ENCODE measurements at places on chromosomes 11 and 22.

GRCh38 chr11:34916843-34917770 is 689 bp downstream of the PDHX start:
- no peak for DNase-seq

GRCh38 chr11:61542705-61543104 is 34.2 kb downstream of the LRRC10B start:
- no peak for DNase-seq

DNA sequence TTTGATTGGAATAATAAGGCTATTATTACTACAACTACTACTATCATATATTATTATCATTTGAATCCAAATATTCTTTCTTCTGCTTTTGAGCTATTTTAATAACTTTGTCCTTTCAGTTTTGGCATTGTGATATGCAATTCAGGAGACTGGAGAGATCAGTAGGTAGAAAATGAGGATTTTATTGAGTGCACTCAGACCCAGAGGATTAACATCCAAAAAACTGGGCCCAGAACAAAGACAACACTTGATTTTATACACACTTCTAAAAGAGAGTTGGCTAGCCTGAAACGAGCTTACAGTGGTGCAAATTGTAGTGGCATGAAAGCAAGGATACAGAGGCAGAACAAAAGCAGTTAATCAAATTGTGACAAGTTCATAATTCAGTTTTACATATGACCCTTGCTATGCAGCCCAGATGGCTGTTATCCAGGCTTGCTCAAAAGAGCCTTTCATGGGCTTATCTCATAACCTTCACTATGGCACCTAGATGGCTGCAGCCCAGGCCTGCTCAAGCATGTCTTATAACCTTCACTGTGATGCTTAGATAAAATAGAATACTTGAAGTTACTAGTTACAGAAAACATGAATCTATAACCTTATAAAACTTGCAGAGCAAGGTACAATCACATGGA is 796.3 kb upstream of the RAG2 start:
- DNase-seq: no peak

DNA sequence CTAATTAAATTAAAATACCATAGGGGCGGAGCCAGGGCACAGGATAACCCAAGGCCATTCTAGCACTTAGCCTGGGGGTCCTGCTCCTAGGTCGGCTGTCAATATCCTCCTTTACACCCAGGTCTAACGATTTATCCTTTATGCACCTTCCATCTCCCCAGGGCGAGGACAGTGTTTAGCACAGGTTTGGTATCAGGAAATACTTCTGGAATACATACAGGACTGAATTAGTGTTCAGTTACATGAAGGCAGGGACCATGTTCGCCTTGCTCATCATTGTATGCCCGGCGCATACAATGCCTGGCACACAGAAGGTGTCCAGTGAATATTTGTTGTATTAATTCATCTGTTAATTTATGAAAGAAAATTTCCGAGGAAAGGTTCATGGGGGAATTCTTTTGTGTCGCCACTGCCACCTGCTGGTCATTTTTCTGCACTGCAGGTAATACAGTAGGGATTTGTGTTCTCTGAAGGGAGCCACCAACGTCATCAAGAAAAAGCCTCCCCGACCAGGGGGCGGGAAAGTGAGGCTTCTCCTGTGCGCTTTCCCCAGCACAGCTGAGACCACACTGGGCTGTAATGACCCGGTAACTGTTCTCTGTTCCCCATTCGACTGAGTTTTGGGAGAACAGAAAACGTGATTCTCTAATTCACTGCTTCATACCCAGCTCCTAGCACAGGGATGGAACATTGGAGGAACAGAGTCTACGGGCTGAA is 68.7 kb upstream of the ASPHD2 start:
- DNase-seq: peak; percentile 69

GRCh38 chr11:67071420-67072284 is 15.0 kb downstream of the RHOD start:
- DNase-seq: no peak

DNA sequence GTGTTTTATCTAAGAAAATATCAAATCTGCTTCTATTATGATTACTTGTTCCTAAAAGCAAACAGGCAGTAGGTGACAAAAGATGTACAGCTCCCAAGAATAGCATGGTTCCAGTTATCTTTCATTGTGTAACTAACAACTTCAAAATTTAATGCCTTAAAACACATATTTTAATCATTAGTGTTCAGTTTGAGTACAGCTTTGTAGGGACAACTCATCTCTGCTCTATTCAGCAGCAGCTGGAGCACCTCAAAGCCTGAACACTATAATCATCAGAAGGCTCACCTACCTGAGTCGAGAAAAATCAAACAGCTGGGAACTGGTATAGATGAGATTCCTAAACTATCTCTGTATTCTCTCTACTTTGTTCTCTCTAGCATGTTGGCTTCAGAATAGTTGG is 24.3 kb upstream of the OR5B12 start:
- no peak for DNase-seq

DNA sequence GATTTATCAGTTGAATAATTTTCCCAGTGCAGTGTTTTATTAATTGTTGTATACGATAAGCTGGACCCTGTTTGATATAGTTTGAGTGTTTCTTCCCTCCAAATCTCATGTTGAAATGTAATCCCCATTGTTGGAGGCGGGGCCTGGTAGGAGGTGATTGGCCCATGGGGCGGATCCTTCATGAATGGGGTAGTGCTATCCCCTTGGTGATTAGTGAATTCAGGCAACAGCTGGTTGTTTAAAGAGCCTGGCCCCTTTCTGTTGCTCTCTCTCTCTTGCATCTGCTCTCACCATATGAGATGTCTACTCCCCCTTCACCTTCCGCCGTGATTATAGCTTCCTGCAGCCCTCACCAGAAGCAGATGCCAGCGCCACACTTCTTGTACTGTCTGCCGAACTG is 1.5 kb downstream of the OR5A1 start:
- no peak for DNase-seq

- DNase-seq: no peak
Measured at GRCh38 chr11:24855951-24856350, 359.1 kb downstream of the LUZP2 start.

DNA sequence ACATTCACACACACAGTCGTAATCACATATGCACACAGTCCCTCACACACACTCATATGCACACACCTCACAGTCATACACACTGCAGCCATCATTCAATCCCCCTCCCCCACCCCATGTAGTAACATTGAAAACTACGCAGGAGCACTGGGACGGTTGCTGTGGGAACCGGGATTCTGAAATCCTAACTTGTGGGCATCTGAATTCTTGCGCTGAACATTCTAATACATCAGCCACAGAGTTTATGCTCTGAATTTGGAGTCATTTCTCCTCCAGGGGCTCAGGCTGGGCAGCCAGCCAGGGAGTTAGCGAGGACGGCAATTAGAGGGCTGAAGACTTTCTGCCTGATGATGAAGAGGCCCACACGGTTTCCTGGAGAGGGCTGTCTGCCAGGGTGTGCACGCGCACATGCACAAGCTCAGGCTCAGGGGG is 32.7 kb downstream of the CD6 start:
- DNase-seq: peak; percentile 81

- no peak for DNase-seq
Measured at GRCh38 chr22:19052941-19053541, 69.2 kb downstream of the DGCR2 start.

DNA sequence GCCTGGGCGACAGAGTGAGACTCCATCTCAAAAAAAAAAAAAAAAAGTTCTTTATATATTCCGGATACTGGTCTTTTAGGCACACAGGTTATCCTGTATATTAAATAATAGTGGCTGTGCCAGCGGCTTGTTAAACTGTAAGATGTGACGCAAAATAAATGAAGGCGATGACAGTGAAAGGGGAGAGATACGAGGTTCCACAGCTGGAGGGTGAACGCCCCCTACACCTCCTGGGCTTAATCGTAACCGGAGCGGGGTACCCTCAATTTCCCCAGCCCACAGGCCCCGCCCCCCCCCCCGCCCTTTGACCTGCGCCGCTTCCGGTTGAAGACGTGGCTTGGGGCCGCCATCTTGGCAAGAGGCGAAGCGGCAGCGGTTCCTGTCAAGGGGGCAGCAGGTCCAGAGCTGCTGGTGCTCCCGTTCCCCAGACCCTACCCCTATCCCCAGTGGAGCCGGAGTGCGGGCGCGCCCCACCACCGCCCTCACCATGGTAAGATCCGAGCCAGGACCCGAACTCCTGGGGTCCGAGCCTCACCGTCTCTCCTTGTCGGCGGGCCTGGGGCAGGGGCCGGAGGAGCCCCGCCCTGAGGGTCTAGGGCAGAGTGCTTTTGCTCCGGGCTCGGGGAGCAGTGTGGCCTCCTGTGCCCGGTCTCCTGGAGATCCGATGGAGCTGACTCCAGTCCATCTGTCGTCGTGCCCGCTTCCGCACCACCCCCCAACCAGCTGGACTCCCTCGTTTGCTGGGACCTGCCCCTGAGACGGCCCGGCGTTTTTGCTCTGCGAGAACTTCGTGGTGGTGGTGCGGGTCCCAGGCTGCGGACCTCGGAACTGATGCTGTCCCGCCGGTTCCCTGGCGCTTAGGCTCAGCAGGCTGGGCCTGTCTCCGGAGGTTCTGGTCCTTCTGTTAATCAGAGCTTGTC is at the start of gene ARCN1:
Gene ARCN1 (plus strand): TSS at position 349 of the 920 bp plus-strand sequence. CDS start 139 bp downstream, at position 488.
- DNase-seq: peak; percentile 95

- no peak for DNase-seq
Measured at GRCh38 chr11:111093061-111093460, 152.5 kb upstream of the POU2AF2 start.

- no peak for DNase-seq
Measured at GRCh38 chr11:17720796-17721171, 1.4 kb downstream of the MYOD1 start.

DNA sequence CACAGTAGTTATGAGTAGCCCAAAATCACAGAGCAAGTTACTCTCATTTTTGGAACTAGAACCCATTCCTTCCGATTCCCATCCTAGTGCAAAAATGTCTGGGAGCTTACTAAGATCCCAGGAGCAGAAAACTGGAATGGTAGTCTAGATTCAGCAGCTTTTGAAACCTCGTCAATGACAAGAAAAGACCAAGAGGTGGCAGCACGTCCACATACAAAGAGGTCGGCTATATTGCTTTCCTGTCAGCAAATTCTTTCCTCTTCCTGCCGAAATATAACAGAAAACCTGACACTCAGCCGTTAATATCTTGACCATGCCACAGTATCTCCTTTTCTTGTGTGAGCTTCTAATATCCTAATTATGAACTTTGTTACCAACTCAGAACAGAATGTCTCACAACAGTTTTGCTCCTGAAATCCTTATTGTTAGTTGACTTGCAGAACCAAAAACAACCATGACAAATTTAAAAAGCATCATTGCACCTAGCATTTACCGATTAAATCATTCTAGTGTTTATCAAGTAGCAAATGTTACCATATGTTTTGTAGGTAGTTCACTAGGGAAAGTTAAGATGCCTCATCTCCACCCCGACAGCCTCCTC is 92.8 kb upstream of the OR9G4 start:
- no peak for DNase-seq

GRCh38 chr11:61679893-61680621 is at the start of gene DAGLA:
DAGLA (plus strand) TSS chr11:61680391; CDS start chr11:61720156, 39,765 bp downstream.
- peak; percentile 86 for DNase-seq

DNA sequence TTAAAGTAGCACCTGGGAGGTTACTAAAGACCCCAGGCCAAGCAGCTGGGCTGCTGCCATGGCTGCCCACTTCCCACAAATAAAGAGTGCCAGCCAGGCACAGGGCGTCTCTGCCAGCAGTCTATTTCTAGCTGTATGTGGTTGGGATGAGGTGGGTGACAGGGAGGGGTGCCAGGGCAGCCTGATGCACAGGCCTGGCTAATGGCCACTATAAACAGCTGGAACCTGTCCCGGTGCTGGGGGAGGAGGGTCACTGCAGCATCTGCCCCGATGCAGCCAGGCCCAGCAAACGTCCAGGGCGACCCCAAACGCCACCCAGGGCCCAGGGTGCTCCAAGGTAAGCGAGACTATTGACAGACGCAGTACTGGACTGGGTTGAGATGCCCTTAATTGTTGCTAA is 37.4 kb downstream of the SCUBE1 start:
- DNase-seq: no peak

GRCh38 chr11:76512851-76513653 is 68.2 kb downstream of the EMSY start:
- no peak for DNase-seq

DNA sequence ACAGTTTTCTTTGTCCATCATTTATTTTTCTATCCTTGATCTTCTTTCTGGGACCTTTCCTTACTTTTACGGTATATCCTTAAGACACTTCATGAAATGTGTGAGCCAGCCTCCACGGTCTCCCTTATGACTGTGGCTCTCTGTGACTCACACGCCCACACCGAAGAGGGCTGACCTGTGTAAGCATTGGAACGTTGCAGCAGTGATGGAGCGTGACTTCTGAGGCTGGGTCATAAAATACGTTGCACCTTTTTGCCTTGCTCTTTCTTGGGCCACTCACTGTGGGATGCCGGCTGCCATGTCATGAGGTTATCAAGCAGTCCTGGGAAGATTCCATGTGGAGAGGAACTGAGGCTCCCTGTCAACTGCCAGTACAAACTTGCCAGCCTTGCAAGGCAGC is 96.3 kb upstream of the RAB1B start:
- DNase-seq: no peak

DNA sequence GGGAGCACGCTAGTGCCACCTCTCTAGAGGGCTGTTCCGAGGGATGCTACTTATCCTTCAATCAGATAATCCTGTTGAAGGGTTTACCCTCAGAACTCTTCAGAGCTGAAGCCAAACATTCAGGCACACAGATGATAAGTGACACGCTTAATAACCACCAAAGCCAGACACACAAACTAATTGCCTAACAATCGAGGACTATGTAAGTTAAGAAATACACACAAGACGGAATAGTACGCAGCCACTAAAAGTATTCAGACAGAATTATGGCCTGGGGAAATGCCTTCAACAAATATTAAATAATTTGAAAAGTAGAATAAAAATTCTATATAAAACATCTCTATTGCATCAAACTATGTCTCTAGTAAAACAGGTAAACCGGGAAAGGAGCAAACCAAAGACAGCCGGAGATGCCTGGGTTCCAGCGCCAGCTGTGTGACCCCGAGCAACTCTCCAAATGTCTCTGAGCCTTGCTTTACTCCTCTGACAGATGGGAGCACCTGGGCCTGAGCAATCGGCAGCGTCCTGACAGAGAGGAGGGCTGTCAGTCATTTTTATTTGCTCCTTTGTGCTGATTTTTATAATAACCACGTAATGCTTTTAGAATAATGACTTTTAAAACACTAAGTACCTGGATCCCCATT is 11.3 kb downstream of the LRFN4 start:
- no peak for DNase-seq

DNA sequence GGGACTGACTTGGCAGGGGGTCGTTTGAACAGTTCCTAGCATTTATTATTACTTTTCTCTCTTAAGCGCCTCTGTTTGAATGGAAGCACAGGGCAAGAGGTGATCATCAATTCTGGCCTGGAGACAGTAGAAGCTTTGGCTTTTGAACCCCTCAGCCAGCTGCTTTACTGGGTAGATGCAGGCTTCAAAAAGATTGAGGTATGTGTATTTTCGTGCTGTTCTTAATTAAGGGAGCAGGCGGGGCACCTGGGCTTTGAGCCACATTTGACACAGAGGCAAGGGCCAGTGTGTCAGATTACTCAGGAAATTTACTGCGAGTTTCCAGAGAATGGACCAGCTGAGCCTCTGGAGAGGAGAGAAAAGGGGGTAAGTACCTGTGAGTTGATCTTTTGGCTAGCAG is 102.4 kb upstream of the SORL1-AS1 start:
- DNase-seq: no peak

GRCh38 chr11:74171997-74172396 is 908 bp downstream of the PPME1 start:
- no peak for DNase-seq

- no peak for DNase-seq
Measured at GRCh38 chr11:102929972-102930371, 25.6 kb downstream of the MMP13 start.
